Camera-type eye (tissue), 1 donor: ENCODE measurements at places on chromosomes 1 and 21. TPM values are rescaled to one million over a fixed set of nuclear protein-coding genes. Genes with fewer than 3 reads are reported as not detected.

Gene FCAMR
- not detected for total RNA-seq

Gene RIMS3
- 28.6 TPM for total RNA-seq

Gene GPR161
- 27.2 TPM for total RNA-seq

Gene NHLH2
- 18.4 TPM for total RNA-seq

Gene CSF3R
- 8.8 TPM for total RNA-seq

Gene MYOG
- total RNA-seq = 19.8 TPM

Gene BCAR3
- total RNA-seq = 14.5 TPM

Gene SCNM1
- total RNA-seq = 16.5 TPM

Gene OXCT2
- total RNA-seq = 0.66 TPM

Gene IL12RB2
- total RNA-seq = 1.1 TPM

Gene SEC16B
- total RNA-seq = 16.1 TPM

Gene ENO1
- total RNA-seq = 713 TPM

Gene S100A7
- total RNA-seq = not detected

Gene PLEKHM2
- 47.2 TPM for total RNA-seq

Gene OVAAL
- total RNA-seq = not detected

Gene E2F2
- total RNA-seq = 4.2 TPM
